ENCODE measurements at places on chromosomes 7 and 10.

DNA sequence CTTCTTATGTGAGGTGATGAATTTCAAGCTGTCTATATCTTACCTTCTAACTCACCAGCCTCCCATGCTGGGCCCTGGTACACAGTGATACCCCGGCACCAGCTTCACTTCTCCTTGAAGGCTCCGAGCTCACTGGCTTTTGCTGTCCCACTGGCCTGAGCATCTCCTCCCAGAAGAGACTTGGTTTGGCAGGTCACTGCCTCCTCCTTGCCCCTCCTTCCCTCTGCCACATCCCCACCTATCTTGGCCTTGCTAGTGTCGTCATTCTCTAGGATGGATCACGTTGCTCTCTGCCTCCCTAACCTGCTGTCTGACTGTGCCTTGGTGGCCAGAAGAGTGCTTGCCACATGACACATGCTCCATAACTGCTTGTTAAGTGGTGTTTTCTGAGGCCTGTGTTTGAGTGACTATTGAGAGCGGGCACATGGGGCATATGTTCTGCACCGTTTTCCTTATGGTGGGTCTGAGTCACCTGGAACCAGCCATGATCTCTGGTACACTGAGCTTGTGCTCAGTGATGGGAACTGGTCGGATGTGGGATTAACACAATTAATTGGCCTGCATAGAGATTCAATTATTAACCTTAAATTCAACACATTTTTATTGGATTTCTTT is 86.5 kb downstream of the TMEM178B start:
- no peak for DNase-seq

- no peak for DNase-seq
Observed at GRCh38 chr7:2843711-2844152, 376 bp downstream of the GNA12 start.

GRCh38 chr10:35608328-35608672 is 3.2 kb downstream of the GJD4 start:
- DNase-seq: no peak

- DNase-seq: no peak
Observed at GRCh38 chr10:43939939-43940820, 291.5 kb upstream of the ZNF32 start.

DNA sequence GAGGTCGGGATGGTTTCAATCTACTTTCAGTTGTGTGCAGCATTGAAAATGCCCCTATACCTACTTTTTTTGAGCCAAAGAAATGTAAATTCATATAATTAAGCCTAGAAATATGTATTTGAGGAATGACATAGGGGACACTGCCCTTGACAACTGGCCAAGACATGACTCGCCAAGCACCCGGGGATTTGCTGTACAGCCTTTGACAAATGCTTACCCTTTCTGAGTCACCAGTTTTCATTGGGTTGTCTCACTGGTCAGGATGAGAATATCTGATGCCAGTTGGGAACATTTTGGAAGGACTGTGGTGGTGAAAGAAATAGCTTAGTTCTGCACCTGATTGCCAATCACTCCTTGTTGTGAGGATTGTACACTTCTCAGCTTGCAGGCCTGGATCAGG is 166.8 kb upstream of the HABP2 start:
- DNase-seq: no peak

- no peak for DNase-seq
Observed at GRCh38 chr7:116629051-116629463, 42.9 kb upstream of the MET start.

Measured in NCI-H187 (cell line).